ENCODE measurements at places on chromosomes 3 and 15.

- no peak for DNase-seq
Observed at GRCh38 chr15:100196326-100197058, 145.3 kb downstream of the ADAMTS17 start.

GRCh38 chr15:43429687-43430086 is 58.8 kb downstream of the TUBGCP4 start:
- DNase-seq, result no peak

- DNase-seq, result no peak
Observed at GRCh38 chr3:159739969-159740368, 248.7 kb upstream of the IL12A start.

GRCh38 chr3:195129072-195129643 is 141.8 kb downstream of the XXYLT1 start:
- DNase-seq, result no peak

GRCh38 chr3:41029356-41029755 is 169.9 kb upstream of the CTNNB1 start:
- DNase-seq, result no peak

DNA sequence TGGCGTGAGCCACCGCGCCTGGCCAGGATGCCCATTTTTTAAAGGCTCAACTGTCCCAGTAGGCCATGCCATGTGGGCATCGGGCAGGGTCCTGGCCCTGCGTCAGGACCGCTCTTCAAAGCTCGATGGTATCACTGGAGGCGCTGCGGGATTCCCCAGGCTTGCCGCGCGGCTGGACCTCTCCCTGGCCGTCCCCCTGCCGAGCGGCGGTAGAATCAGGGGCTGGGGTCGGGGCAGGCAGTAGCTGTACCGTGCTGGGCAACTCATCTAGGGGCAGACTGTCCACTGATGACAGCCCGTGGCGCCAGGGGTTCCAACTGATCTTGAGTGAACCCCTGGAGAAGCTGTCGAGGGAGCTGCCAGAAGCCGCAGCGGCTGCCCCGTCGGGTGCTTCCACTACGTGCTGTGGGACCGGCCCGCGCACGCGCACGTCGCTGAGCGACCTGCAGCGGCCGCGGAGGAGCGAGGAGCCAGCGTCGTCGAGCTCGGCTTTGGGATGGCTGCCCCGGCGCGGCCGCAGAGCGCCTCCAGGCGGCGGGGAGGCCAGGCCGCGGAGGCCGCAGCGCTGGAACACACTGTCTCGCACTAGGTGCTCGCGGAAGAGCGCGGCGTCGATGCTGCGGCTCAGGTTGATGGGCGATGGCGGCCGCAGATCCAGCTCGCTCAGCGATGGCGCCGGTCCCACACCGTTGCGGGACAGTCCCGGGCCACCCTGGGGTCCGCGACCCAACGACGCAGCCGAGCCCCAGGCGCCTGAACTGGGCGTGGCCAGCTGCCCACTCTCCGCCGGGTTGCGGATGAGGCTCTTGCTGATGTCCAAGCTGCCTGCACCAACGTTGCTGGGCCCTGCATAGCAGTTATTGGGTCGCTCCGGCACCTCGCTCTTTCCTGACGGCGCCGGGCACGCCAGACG is 5.8 kb downstream of the PRRT3 start:
- DNase-seq, result no peak

GRCh38 chr3:102980355-102980696 is 545.5 kb downstream of the ZPLD1 start:
- no peak for DNase-seq

- no peak for DNase-seq
Observed at GRCh38 chr3:24832891-24833290, 338.2 kb upstream of the THRB start.

GRCh38 chr15:100259266-100259665 is 82.5 kb downstream of the ADAMTS17 start:
- DNase-seq, result no peak

DNA sequence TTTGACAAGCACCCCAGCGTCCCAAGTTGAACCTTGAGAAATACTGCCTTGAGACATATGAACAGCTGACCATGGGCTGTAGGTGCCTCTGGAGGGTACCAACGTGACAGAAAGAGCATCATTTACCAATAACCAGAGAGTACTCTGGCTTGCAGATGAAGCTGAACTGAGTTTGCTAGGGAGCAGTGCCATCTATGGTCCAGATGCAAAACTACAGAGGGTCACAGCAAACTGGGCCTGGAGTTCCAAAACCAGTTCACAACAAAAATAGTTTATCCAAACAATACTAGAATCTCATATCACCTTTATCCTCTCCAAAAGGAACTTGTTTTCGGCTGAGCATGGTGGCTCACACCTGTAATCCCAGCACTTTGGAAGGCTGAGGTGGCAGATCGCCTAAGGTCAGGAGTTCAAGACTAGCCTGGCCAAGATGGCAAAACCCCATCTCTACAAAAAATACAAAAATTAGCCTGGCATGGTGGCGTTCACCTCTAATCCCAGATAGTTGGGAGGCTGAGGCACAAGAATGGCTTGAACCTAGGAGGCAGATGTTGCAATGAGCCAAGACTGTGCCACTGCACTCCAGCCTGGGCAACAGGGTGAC is 69.3 kb downstream of the CHAC1 start:
- DNase-seq, result peak; percentile 16

DNA sequence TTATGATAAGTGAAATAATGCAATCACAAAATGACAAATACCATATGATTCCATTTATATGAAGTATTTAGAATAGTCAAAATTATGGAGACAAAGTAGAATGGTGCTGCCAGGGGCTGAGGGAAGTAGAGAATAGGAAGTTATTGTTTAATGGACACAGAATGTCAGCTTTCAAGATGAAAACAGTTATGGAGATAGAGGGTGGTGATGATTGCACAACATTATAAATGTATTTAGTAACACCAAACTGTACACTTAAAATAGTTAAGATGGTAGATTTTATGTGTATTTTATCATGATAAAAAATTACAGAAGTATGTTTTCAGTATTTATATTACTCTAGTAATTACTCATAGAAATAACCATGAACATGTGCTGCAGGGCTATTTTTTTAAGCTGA is 100.8 kb upstream of the AZI2 start:
- no peak for DNase-seq

DNA sequence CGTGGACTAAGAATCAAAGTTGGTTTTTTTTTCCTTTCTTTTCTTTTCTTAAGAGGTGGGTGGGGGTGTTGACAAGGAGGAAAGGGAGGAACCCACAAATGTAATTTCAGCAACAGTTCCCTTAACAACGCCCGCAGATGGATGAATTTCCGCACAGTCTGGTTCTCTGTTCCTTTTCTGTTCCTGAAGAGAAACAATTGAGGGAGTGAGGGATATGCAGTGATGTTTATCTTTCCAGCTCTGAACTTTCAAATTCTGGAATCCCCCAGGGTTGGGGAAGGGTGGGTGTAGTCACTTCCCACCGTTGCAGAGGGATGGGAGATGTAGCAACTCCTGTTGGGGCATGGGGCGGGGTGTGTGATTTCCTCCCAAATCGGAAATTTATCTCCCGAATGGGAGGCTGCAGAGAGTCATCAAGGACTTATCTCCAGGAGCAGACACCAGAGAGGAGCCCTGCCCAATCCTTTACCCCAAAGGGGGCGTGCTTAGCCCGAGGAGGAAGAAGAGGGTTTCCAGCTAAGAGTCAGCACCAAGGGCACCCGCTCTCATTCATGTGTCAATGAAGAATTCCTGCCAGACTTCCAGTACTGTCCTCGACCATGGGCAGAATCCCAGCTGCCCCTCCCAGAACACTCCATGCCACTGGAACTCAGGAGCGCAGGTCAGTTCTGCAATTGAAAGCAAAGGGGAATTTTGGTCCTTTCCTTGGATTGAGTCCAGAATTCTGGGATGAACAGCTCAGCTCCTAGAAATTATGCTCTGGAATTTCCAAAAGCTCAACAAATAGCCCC is 35.0 kb upstream of the CFAP161 start:
- no peak for DNase-seq

- no peak for DNase-seq
Observed at GRCh38 chr15:51621155-51621765, 1.3 kb downstream of the DMXL2 start.

GRCh38 chr3:185716436-185717108 is 108.3 kb downstream of the IGF2BP2 start:
- DNase-seq, result no peak

- DNase-seq, result no peak
Observed at GRCh38 chr15:46735115-46735514, 982.2 kb upstream of the SEMA6D start.

- DNase-seq, result no peak
Observed at GRCh38 chr3:190132371-190132770, 11.7 kb upstream of the P3H2 start.

DNA sequence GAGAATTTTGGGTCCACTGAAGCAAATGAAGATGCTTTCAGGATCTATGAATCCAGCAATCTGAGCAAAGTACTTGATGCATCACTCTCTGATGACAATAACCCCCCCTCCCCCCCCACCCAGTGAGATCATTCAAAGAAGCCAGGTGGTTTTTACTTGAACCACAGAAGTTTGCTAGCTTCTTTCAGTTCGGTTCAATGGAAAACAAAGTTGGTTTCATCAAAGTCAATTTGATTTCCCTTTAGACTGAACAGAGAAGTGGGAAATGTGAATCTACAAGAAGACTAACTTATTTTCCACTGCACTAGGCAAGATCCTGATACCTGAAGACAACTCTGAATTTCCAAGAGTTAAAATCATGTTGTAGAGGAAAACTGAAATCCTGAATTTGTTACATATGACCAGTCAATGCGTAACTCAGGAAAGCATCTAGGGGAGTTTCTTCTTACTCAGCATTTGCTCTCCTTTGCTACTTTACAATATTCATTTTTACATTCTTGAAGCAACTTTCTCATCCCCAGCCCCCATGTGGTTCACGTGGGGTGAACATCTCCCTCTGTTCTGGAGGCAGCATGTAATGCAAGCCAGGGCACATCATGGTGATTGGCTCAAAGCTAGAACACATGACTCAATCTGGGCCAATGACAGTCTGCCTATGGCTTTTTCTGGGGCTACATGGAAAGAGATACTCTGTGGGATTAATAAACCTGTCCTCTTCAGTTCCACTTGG is 572.6 kb downstream of the FOXP1 start:
- DNase-seq, result no peak

- no peak for DNase-seq
Observed at GRCh38 chr3:107265526-107265925, 111.7 kb upstream of the CCDC54 start.

DNA sequence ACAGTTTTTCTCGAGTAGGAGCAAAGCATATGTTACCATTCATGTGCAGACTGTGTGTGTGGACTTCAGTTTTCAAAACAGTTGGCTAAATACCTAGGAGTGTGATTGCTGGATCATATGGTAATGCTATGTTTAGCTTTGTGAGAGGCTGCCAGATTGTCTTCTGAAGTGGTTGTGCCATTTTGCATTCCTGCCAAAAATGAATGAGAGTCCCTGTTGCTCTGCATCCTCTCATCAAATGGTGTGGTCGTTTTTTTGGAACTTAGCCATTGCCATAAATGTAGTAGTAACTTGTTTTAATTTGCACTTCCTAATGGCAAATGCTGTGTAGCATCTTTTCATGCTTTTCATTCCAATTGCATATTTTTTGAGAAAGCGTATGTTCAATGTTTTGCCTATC is 77.2 kb upstream of the NDN start:
- DNase-seq, result no peak

DNA sequence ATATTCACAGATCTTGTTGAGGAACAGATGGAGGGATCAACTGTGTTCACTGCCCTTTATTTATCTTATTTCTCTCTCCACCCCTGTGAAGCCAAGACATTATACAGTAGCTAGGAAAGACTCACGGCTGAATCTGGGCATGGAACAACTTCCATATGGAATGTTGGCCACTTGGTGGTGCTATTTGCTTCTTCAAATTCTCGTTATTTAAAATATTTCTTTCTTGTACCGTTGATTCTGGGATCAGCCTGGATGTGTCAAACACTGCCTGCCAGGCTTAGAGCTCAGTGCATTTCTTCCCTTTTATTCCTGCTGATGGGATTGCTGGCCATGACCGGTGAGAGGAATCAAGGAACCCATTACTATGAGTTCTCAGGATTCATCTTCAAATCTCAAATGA is 17.5 kb upstream of the GASK1A start:
- DNase-seq, result peak; percentile 4

DNA sequence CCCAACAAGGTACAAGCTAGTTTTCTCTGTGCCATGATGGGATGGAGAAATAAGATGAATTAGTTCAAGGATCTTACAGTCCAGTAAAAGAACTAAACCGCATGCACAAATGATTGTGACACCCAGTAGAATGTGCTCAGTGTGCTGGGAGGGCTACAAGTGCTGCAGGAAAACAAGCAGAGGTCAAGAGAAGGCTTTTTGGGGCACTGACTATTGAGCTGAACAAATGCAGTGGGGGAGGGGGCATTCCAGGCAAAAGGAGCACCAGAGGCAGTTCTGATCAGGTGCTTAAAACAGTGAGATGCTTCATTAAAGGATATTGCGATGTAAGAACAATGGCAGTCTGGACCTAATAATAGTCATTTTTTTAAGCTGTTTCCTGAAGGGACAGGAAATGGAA is 6.0 kb downstream of the SLC27A2 start:
- no peak for DNase-seq

DNA sequence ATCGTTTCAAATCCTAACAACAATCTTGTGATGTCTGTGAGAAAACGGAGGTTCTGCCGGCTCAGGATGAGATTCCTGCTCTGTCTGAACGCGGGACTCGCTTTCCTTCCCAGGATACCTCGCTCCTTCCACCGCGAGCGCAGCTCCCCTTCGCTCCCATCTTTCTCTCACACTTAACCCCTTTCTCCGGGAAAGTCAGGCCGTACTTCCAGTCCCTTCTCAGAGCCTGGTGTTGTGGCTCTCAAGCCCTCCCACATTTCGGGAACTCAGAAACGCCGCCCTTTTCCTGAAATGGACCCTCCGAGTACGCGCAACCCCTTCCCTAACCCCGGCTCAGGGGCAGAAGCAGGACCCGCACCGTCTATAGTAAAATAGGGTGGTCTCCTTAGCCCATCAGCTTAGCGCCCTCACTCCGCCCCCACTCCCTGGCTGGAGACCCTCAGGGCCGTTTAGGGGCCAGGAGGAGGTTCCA is 378 bp upstream of the FEM1B start:
- DNase-seq, result no peak

DNA sequence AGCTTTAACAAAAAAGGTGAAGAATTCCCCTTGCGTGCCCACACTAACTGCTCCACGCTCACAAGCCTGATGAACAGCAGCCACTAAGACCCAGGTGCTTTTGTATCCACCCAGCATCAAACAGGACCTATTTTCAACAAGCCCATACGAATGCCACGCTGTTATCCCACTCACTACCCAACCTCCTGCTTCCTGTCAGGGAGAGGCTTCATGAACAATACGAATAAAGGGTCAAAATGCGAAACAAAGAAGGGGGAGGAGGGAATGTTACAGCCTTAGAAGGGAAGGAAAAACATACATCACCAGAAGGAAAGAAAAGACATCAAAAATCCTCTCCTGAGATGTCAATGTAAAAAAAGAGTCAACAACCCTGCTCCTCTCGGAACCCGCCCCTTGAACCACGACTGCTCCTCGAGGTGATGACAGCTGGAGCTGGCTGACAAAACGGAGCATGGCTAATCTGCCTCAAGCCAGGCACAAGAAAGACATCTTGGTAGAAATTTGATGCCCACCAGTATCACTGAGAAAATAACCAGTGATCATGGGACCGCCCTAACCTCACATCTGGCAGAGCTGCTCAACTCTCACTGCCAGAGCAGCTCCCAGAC is 9.7 kb downstream of the ERC2 start:
- DNase-seq, result no peak
